Activated B cell treated with CpG ODN at 0.5 μM for 24 hours (primary cell): ENCODE measurements at places on chromosomes 11 and 22.
A peak's percentile ranks its signal among the peaks of the same experiment; 100 is the strongest.

- no peak for DNase-seq
Measured at GRCh38 chr11:112499153-112499880, 238.7 kb upstream of the PLET1 start.

DNA sequence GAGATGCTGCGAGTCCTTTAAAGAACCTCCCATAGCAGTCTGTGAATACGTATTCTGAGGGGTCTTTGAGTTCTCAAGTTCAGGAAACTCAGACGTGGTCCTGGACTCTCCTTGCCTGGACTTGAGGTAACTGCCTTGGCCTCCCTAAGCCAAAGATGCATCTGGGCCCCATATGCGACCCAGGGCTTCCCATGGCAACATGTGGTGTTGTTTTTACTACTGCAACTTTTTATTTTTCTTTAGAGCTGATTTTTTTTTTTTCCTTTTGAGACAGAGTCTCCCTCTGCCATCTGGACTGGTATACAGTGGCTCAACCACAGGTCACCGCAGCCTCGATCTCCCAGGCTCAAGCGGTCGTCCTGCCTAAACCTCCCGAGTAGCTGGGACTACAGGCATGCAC lies 321.1 kb downstream of the ST3GAL4 start:
- DNase-seq: no peak

DNA sequence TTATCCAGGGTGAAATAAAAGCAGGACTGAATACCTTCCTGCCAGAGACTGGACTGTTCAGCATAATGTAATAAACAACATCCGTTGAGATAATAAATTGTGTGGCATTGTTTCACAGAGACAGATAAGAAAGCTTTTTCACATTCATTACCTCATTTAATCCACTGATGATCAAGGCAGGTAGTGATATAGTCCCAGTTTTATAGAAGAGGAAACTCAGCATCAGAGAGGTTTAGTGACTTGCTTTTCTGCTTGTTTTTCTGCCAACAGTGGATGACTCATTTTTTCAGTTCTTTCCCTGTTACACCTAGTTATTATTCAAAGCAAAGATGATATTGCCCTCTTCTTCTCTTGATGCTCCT lies 4.0 kb downstream of the MYO18B start:
- DNase-seq: no peak

DNA sequence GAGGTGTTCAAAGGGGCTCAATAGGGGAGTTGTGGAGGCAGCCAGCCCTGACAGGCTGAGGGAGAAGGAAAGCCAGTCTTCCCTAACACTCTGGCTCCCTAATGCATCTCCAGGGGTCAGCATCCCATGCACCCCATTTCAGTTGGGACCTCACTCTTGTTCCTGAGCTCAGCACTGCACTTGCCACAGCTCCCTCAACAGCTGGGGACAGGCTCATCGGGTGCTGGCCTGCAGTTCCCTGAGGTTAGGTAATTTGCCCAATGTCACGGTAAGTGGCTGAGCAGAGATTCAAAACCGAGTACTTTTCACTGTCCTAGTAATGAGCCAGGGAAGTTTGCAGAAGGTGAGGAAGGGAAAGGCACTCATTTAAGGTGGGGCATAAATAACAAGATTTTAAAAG lies 20.8 kb downstream of the VSTM5 start:
- DNase-seq: no peak

GRCh38 chr11:64303109-64304031 lies 2.0 kb upstream of the ESRRA start:
- DNase-seq: no peak

DNA sequence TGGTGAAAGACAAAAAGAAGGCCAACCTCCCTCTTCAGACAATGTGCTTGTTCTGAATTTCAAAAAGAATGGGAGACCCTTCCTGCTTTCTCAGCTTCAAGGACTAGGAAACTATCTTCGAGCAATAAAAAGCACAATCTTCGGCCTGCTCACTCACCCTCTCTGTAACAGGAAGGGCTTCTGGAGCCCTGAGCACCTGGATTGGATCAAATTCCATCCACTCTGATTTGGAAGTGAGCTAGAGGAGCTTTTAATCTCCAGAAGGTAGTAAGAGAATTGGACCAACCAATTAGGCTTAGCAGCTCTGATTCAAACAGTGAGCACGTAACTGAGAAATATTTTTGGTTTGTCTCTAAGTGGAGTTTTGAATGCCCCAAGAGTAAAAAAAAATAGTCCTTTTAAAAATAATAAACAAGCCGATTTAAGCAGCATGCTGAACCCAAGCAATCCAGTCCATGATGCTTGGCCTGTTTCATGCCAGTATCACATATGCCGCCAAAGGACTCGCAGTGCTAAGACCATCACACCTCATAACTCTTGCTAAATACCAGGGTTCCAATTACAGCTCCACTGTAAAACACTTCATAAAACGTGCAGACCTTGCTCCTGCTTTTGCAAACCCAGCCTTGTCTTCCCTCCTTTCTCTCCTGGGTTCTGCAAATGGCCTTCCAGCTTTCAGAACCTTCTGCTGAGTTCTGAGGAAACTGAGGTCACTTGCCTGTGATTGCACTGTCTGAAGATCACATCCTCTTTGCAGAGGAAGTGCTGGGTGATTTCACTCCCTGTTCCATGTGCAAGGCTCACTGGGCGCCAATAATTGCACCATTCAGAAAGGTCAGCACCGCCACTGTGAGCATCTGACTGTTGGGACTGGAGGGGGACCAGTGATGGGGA lies 74.4 kb downstream of the SLC1A2 start:
- DNase-seq: no peak

DNA sequence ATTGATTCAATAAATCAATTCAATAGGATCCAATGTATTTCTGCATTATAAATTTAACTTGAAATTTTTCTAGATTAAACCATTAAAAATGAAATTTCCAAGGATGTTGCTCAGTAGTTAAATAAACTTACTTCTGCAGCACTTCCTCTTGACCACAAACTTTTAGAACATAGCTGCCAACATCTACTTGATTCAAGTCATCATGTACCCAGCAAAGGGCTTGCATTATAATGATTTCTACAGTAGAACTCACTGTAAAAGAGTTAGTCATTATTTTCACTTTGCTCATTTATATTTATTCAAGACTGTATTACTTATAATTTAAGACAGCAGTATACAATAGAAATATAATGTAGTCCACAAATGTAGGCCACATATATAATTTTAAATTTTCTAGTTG lies 59.2 kb downstream of the PIK3C2A start:
- DNase-seq: no peak

- DNase-seq: no peak
Measured at GRCh38 chr22:40628354-40629042, 8.0 kb downstream of the MRTFA start.

GRCh38 chr22:46446799-46447198 lies 90.6 kb downstream of the CELSR1 start:
- DNase-seq: no peak

DNA sequence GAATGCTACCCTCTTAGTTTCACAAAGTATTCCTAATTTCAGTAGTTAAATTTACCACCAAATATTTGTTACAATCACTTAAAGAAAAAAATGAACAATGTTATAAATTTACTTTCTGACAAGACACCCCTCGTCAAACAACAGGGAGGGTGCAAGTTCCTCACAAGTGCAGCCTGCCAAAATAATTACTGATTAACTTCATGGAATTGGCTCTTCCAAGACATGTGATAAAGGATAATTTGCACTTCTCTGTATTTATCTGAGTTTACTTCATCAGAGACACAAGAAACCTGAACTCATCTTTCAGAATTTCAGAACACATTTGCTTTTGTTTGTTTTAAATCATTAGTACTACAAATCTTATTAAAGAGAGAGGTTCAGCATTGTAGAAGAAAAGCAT lies 66.5 kb downstream of the LARGE2 start:
- DNase-seq: no peak

DNA sequence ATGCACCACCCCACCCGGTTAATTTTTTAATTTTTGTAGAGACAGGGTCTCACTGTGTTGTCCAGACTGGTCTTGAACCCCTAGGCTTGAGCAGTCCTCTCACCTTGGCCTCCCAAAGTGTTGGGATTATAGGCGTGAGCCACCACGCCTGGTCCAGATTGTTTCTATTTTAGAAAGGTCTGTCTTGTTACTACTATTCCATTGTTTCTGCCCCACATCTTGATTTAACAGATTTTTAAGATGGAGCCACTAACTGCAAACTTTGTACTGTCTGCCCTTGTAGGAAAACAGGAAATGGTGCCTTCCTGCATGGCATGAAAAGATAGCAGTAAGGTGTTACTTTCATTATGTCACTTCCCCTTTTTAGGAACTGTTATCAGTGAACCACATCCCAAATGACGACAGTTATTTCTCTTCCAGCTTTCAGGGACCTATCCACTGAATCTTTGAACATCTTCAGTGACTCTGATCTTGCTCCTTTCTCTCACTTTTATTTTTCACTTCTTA lies 23.2 kb downstream of the TAF1D start:
- DNase-seq: no peak

DNA sequence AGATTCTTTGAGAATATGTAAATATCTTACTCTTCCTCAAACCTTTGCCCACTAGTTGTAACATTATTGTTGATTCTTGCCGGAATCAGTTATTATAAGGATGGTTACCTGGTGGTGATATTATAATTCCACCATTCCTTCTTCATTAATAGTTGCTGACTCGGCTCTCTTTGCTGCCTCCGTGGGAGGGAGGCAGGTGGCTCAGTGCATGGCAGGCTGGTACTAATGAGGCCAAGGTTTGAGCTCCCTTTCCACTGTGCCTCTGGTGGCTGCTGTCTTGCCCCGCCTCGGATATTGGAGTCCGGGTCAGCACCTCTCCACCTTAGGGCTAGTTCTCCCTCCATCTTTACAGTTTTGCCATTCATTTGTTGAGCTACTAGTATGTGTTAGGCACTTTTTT lies 12.7 kb downstream of the CD6 start:
- DNase-seq: no peak

- DNase-seq: no peak
Measured at GRCh38 chr22:46892866-46893265, 130.4 kb downstream of the TBC1D22A start.

GRCh38 chr11:36583667-36584066 lies 10.6 kb upstream of the IFTAP start:
- DNase-seq: no peak

DNA sequence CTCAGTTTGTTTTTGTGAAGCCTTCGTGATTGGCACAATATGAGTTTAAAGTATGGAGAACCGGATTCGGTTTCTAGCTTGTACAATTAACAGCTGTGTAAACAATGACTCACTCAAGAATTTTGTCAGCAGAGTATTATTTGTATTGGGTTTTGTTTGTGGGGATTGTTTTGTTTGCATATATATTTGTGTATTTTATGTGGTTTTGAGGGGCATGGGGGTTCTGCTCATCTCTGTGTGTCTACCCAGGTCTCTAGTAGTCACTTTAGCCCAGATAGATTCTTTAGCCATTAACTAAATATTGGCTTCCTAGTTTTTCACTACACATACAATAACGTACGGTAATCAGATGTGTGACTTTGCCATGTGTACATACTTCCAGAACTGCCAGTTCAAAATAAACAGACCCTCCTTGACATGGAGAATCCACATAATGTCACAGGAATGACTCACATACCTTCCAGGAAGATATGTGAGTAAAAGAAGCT lies 7.5 kb upstream of the MS4A7 start:
- no peak for DNase-seq

DNA sequence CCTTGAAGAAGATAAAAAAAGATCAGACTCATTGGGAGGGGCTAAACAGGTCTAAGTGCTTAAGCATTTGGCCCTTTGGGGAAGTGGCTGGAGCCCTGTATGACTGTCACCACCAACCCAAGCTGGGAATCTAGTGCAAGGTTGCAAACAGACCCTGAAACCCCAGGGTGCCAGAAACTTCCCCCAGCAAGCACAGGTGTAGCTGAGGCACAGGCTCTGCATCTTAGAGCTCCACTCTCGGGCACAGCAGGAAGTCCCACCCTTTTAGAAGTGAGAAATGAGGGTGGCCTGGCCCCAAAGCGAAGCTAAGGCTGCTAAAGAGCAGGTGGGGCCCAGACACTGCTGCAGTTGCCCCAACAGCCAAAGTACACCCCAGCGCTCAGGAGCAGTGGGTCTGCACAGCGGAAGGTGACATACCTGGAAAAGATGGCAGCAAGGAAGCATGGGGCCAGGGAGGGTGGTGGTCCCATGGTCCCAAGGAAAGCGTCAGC lies 5.8 kb upstream of the KDM2A start:
- DNase-seq: peak; percentile 29

GRCh38 chr11:9462806-9463537 lies 2.2 kb downstream of the ZNF143 start:
- DNase-seq: no peak

DNA sequence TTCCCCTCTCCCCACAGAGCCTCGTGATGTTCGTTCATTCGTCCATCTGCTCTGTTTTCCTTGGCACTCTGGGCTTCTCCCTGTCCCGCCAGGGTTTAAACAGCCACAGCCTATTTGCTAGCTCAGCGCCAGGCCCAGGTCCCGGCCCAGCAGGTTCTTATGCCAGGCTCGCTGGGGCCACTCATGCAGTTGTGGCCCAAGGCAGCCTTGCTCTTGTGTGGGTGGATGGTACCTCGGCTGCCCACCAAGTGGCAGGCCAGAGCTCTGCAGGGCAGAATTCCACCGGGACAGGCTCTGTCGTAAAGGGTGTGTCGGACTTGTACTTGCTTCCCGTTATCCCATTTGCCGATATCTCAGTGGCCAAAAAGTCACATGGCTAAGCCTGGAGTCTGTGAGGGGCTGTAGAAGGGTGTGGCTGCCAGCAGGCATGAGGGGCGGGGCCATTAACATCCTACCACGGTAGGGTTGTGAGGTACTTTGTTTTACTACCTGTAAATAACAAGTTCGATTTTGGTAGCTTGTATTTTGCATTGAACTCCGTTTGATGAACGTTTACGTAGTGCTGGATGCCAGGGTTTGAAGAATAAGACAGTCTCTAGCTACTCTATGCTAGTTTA lies 7.9 kb downstream of the FAM118A start:
- DNase-seq: no peak

GRCh38 chr11:65595543-65596281 lies at the start of gene KCNK7:
KCNK7 (minus strand) TSS chr11:65595800; CDS start chr11:65595772, 28 bp downstream.
- no peak for DNase-seq

DNA sequence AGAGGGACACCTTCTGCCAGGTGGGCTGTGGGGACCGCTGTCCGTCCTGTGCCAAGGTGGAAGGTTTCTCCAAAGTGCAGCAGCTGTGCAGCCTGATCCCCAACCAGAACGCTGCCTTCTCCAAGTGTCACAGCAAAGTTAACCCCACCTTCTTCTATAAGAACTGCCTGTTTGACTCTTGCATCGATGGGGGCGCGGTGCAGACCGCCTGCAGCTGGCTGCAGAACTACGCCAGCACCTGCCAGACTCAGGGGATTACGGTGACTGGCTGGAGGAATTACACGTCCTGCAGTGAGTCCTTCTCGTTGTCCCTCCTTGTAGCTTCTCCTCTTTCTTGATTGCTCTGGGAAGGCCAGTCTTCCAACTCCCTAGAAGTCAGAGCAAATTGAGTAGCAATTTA lies 44.8 kb downstream of the TECTA start:
- no peak for DNase-seq

GRCh38 chr22:45065726-45066125 lies 55.9 kb upstream of the PHF21B start:
- DNase-seq: no peak

GRCh38 chr11:114664641-114665040 lies 13.7 kb upstream of the NXPE2 start:
- DNase-seq: no peak

- no peak for DNase-seq
Measured at GRCh38 chr22:34842630-34843029, 223.3 kb upstream of the ISX start.
